CD4-positive, alpha-beta T cell (primary cell): ENCODE measurements at places on chromosomes 16 and 17.

DNA sequence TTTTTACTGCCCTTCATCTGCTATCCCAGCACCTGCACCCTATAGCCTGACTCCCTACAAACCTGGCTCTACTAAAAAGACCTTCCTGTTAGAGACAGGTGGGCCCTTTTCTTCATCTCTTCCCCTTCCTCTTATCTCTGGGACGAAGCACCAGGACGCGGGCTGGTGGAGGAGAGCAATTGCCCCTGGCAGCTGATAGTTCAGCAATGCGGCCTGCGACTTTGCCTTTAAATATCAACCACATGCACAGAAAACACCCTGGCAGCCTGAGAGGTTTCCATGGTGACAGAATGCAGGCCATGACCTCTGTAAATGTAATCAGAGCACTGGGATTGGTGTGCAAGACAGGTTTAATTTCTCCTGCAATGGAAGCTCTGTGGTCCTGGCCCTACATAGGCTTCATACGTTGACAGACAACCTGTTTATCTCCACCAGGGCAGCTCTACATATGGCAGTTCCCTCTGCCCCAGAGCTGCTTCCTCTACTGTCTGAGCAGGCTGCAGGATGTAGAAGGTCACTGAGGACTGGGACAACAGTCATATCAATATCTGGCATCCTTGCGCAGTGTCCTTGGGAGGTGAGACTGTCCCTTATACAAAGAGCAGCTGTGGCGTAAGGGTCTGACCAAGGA is 10.0 kb upstream of the SKAP1 start:
- peak; percentile 74 for DNase-seq

DNA sequence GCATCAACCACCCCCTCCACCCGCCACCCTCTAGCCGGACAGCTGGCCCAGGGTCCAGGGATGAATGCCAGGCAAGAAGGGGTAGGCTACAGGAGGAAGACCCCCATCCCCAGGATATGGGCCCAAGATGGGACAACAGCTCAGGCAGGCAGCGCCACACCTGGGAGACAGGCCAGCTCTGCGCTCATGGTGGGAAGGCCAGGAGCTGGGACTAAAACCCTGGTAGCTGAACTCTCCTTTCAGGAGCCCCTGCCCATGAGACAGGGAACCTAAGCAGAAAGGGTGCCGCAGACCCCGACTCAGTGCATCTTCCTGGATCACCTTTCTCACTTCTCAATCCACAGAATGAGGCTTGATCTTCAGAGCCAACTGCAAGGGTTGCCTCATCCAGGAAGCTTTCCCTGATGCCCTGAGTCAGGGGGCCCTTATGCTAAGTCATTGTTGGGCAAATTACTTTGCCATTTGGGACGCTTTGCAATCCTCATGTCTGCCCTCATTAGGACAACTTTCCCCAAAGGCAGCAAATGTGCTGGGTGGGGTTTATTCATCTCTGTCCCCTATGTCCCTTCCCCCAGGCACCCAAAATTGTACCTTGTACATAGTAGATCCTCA is 9.0 kb downstream of the ZDHHC1 start:
- no peak for DNase-seq

- DNase-seq = no peak
Observed at GRCh38 chr17:60137731-60138130, 12.0 kb upstream of the CA4 start.

- no peak for DNase-seq
Observed at GRCh38 chr16:87367529-87367928, 16.0 kb downstream of the FBXO31 start.

- DNase-seq = no peak
Observed at GRCh38 chr17:61122326-61122913, 277.2 kb upstream of the TBX2 start.

GRCh38 chr17:56177361-56177760 is 24.1 kb downstream of the ANKFN1 start:
- no peak for DNase-seq

DNA sequence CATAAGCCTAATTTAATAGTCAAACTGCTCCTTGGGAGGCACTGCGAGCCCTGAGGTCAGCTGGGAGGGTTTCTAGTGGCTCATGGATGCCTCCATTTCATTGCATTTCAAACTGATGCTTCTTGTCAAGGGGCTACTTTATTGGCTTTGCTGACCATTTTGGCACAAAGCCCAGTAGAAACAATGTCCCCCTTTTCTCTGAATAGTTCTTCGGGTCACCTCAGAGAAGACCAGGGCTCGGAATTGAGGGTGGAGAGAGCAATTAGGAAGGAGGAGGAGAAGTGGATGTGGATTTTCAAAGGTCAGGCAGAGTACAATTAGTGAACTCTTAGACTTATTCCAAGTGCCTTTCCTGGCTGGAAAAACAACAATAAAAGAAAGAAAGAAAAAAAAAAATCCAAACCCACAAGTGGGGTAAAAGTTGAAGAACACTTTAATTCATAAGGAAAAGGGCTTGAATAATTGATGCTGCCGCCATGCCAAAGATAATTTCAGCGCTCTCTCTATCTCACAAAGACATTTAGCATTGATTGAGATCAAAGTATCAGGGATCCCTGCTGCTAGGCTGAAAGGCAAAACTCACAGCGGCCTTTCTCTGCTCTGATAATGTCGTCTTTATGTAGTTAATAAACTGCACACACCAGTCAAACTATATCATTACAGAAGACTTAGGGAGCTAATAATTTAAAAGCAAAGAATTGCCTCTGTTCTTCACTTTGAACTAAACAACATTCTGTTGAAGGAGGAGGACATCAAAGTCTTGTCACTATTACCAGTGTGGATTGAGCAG is 122.7 kb downstream of the RGS9 start:
- no peak for DNase-seq

- DNase-seq = no peak
Observed at GRCh38 chr16:74729783-74730683, 29.4 kb upstream of the MLKL start.
